ENCODE measurements at places on chromosomes 5 and 9. TPM values are rescaled to one million over a fixed set of nuclear protein-coding genes. Genes with fewer than 3 reads are reported as not detected.

- no peak for DNase-seq
Observed at GRCh38 chr9:121498150-121498486, 1.5 kb downstream of the GGTA1 start.

DNA sequence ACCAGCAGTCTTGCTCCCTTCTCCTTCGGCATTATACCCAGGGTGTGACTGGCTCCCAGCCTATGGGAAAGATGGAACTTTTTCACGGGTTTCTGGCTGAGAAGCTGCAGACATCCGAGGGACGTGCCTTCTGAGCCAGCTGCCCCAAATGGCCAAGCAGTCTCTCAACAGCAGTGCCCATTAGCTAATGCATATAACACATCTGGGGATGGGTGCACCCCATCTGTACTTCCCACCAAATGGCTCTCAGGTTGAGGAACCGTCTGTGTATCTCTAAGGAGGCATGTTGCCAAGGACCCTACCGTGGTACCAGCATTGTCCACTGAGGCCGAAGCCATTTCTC, 25.0 kb downstream of the C5orf15 start:
- DNase-seq = no peak

- no peak for DNase-seq
Observed at GRCh38 chr9:35650341-35651158, at the start of gene SIT1. TSS of gene SIT1 (minus strand) at chr9:35650931. CDS start at chr9:35650853, 78 bp downstream.

DNA sequence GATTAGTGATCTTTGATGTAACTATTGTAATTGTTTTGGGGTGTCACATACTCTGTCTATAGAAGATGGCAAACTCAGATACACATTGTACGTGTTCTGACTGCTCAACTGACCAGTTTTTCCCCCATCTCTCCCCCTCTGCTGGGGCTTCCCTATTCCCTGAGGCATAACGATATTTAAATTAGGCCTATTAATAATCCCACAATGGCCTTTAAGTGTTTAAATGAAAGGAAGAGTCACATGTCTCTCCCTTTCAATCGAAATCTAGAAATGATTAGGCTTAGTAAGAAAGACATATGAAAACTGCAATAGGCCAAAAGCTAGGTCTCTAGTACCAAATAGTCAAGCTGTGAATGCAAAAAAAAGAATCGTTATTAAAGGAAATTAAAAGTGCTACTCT, 265.6 kb downstream of the TMEM232 start:
- no peak for DNase-seq

- no peak for DNase-seq
Observed at GRCh38 chr9:87062746-87063145, 115.4 kb upstream of the GAS1 start.

The ZBTB34 gene
- total RNA-seq = 8.2 TPM

The ELOVL7 gene
- 2.0 TPM for total RNA-seq

Measured in T-helper 17 cell (primary cell).